NCI-H69 (cell line): ENCODE measurements at places on chromosomes 7 and 10.

GRCh38 chr10:30455816-30456215 lies 21.8 kb downstream of the MAP3K8 start:
- no peak for DNase-seq

- no peak for DNase-seq
Measured at GRCh38 chr10:44986670-44987069, 8.1 kb upstream of the DEPP1 start.

GRCh38 chr7:152674860-152675758 lies 832 bp downstream of the XRCC2 start:
- DNase-seq = peak; percentile 93

- no peak for DNase-seq
Measured at GRCh38 chr7:44134943-44135628, 6.0 kb downstream of the MYL7 start.

DNA sequence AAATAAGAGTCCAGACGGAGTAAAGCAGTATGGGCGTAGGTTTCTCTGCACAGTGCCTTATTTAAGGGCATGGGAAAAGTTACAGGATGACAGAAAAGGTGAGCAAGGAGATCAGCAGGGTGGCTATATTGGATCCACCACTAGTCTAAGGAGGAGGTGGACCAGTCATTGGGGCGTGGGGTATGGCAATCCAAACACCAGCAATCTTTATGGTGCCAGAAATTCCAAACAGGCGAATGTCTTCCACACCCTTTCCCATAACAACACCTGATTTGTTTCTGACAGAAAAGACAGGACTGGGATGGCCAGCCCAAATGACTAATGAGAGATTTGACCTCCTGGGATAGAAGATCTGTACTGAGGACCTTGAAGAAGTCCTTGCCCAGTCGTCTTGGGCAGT lies 181.8 kb upstream of the MBL2 start:
- no peak for DNase-seq

DNA sequence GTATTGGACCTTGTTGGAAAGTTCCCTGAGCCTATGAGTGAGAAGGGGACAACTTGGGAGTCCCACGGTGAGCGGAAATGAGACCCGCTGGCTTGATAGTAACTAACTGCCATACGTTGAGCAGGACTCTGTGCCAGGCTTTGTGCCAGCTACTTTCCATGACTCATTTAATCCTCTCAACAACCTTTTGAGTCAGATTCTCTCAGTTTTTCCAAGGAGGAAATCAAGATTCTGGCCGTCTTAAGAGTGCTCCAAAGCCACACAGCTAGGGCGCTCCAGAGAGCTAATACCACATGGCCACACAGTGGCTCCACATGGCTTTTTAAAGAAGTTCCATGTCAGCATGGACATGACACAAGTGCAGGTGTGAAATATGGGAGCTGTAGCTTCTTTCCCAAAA lies 55.7 kb downstream of the NOD1 start:
- DNase-seq = no peak

- DNase-seq = no peak
Measured at GRCh38 chr7:134186801-134187200, 59.7 kb downstream of the LRGUK start.

DNA sequence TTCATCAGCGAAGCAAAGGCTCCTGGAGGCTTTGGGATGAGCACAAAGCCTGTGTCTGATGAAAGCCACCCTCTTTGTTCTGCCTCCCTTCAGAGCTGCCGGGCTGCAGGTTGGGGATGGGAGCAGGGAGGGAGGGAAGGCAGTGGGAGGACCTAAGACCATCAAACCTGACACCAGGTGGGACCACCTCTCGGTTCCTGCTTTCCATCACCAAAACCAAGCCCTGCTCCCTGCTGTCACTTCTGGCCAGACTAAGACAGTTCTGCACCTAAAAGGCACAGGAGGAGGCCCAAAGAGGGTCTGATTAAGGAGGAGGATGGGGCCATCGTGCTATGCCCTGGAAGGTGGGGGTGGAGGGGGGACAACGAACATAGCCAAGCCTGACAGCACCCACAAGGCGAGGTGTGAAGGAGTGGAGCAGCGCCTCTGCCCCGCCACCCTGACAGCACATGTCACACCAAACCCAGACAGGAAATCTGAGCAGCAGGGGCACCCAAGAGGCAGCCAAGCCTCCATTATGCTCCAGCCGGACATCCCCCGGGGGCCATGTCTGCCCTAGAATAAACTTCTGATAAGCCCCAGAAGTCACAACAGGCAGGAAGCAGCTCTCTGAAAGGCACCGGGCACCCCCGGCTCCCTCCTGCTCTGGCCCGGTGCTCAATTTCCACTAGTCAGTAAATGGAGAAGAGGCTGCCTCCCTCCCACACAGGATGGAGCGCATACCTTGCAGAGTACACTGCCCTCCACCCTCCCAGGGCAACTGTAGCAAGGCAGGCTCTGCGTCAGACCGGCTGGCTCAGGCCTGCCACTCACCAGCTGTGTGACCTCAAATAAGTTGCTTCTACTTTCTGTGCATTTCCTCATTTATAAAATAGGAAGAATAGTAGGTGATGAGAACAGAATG lies 48.9 kb downstream of the DLG5 start:
- DNase-seq = peak; percentile 91

GRCh38 chr7:23938937-23939552 lies 229.0 kb downstream of the STK31 start:
- peak; percentile 79 for DNase-seq

- no peak for DNase-seq
Measured at GRCh38 chr10:12972146-12972545, 29.4 kb downstream of the CCDC3 start.

DNA sequence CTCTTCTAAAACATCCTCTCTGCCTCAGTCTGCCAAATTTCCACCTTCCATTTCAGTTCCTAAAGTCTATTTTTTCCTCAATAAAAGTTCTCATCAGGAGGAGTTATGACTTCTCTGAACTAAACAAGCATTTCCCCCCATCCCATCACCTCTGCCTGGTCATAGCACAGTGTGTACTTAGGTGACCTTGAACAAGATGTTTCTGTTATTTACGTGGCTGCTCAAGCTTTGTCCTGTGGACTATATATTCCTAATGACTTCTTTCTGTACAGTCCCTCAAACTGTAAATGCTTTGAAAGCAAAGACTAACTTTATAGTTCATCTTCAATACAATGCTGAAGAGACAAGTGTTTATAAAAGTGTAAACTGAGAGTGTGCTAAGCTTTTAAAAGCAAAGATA lies 166.9 kb downstream of the CPEB3 start:
- DNase-seq = no peak

- no peak for DNase-seq
Measured at GRCh38 chr7:80900583-80901576, 18.0 kb downstream of the SEMA3C start.
